ENCODE measurements at places on chromosomes 13 and 19. TPM values are rescaled to one million over a fixed set of nuclear protein-coding genes. Genes with fewer than 3 reads are reported as not detected.

GRCh38 chr13:97441368-97441767, 7.4 kb downstream of the RAP2A start:
- no peaks in the 10 kb centered on the region for H3K4me1 ChIP-seq
- no peaks in the 10 kb centered on the region for H3K27me3 ChIP-seq
- H3K4me3 ChIP-seq: no peak overlapping the region
- peaks cover 90% of the 10 kb centered on the region for H3K36me3 ChIP-seq

- H3K27me3 ChIP-seq: no peaks in the 10 kb centered on the region
- DNase-seq: no peak
- no peak overlapping the region for H3K4me3 ChIP-seq
- no peak overlapping the region for H3K27ac ChIP-seq
Measured at GRCh38 chr19:13436352-13436751, 69.9 kb downstream of the CACNA1A start.

Gene CLEC11A
- total RNA-seq: 4.0 TPM

Gene KMT2B
- 46.9 TPM for total RNA-seq

Gene TNFSF11
- total RNA-seq: 0.53 TPM

Measured in endodermal cell (in vitro differentiated cells).